CD4-positive, alpha-beta T cell treated with Interleukin-21 for 1 hour (primary cell): ENCODE measurements at places on chromosomes 2 and 18.

- no peak for DNase-seq
These were observed 35.4 kb upstream of the REEP1 start for GRCh38 chr2:86372641-86373502.

GRCh38 chr2:226123300-226123699 lies 676.3 kb downstream of the IRS1 start:
- DNase-seq = no peak

- DNase-seq = no peak
These were observed 49.0 kb downstream of the CERKL start for GRCh38 chr2:181607629-181608590.

- DNase-seq = no peak
These were observed 104.3 kb downstream of the SRBD1 start for GRCh38 chr2:45506756-45507155.

GRCh38 chr2:240149943-240150784 lies 9.7 kb upstream of the OTOS start:
- peak; percentile 26 for DNase-seq

DNA sequence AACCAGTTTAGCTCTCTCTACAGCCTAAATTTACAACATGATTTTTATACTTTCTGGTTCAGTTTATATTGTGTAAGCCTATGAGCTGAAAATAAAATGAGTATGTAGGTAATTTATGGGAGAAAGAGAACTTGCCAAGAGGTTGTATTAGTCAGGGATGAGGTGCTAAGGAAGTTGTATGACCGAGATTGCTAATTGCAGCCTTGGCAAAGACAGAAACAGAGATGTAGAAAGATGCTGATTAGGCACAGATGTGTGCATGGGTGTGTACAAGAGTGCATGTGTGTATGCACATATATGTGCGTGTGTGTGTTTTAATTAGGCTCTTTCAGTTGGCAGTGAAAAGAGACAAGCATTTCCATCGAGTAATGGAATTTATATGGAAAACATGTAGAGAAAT lies 213.9 kb downstream of the FBXO15 start:
- DNase-seq = no peak

DNA sequence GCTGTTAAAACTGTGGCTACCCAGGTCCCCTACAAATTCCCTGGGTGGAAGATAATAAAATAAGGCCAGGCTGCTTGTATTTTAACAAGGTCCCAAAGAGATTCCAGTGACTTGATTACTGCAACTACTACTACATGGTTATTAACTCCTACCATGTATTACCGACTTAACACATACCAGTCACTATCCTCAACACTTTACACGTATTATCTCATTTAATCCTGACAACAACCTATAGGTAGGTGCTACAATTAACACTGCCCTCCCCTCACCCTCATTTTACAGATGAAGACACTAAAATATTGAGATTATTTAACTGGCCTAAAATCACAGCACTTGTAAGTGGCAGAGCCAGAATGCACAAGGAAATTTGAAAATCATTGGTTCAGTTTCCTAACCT lies 5.4 kb downstream of the CLASP1 start:
- DNase-seq = no peak

GRCh38 chr2:17661460-17661859 lies 92.2 kb downstream of the SMC6 start:
- no peak for DNase-seq

GRCh38 chr18:24112464-24112863 lies 26.4 kb upstream of the CABYR start:
- DNase-seq = no peak

- DNase-seq = no peak
These were observed 240.3 kb upstream of the CELF4 start for GRCh38 chr18:37805773-37806404.

- DNase-seq = no peak
These were observed 109.3 kb upstream of the LINC00305 start for GRCh38 chr18:64258111-64258650.

DNA sequence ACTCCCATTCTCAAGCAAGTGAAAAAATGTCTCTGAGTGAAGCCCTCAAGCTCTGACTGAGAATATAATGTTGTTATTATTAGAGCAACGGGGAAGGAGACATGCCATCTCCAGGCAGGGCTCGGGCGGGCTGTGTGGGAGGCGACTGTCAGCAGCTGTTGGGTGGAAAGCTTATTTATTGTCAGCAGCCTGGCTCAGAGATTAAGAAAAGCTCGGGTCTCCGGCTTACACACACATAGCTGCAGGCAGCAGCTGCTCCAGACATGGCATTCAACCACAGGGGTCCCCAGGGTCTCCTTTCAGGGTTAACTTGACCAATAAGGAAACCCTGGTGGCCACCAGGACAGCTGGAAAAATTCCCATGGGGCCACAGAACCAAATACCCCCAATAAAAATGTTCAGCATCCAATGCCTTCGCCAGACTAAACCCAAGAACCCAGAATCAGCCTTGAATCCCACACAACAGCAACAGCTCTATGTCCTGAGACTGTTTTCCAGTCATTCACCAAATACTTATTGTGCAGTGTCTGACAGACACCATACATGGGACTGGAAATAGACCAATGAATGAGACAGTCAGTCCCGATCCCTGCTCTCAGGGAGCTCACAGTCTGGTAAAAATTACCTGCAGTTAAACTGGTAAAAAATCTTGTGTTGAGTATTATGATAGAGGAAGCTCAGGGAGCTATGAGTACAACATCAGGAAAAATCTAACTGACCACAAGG lies 70.5 kb upstream of the RTN4 start:
- no peak for DNase-seq

DNA sequence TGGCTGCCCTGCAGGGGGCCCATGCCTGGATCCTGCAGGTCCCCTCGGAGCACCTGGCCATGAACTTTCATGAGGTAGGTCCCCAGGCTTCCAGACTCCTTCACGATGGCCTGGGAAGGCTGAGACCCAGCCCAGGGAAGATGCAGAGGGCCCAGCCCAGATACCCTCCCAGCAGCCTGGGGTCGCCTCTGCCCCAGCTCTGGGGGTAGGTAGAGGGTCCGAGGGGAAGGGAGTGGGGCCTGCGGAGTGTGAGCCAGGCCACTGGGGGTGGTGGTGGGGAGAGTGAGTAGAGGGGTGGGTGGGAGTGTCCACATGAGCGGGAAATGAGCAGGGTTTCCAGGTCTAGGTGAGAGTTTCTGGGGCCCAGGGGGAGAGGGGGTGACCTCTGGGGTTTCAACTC lies 1.2 kb upstream of the CHRND start:
- DNase-seq = no peak

DNA sequence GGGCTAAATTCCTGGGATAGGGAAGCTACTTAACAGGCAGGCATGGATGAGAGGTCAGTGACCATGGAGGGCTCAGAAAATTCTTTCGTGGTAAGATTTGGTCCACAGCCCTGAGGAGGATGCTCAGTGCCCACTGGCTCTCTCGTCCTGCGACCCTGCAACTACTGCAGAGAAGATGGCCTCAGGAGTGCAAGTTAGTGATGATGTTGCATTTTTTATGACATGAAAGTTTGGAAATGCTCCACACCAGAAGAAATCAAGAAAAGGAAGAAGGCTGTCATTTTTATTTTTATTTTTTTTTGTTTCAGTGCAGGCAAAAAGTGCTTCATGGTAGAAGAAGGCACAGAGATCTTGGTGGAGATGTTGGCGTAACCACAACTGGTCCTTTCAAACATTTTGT lies 238.6 kb upstream of the PARD3B start:
- no peak for DNase-seq

- DNase-seq = no peak
These were observed 134.2 kb upstream of the HNRNPA3 start for GRCh38 chr2:177078416-177078815.

- no peak for DNase-seq
These were observed 96.7 kb downstream of the GAREM1 start for GRCh38 chr18:32373995-32374394.

- peak; percentile 45 for DNase-seq
These were observed 163.4 kb downstream of the BCL2 start for GRCh38 chr18:63155910-63156773.

DNA sequence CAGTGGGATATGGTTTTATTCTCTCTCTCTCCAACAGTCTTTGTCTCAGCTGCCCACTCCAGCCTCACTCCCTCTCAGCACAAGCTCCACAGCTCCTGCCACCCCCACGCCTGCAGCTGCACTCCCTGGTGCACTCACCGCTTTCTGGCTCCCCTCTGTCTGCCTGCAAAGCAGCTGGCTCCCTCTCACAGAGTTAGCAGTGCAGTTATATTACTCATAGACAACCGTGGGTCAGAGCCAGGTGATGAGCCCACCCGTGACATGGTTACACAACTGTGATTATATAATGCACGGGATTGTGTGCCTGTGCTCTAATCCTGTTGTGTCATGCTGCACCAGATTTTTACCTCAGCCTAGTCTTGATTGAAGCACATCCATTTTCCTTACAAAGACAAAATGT lies 276.9 kb upstream of the CHAC2 start:
- no peak for DNase-seq

- no peak for DNase-seq
These were observed 181.3 kb downstream of the PID1 start for GRCh38 chr2:229089776-229090175.

- DNase-seq = no peak
These were observed 316.3 kb downstream of the CELF4 start for GRCh38 chr18:37249171-37249886.

DNA sequence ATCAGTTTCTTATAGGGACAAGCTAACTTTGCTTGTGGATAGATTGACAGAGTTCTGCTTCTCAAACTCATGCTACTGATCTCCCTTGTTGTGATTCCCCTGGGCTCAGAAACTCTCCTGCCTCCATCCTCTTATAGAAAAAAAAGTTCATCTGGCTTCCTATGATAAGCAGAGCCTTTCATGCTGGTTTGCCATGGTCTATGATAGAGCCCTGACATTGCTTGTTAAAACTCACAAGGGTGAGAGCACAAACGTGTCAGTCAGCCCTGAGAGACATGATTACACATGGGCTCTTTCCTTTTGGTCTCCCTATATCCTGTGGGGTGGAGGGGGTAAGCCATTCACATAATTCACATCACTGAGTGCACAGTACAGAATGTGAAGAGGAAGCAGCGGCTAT lies 121.8 kb downstream of the TDRD15 start:
- no peak for DNase-seq
